Stimulated activated CD4-positive, alpha-beta T cell treated with anti-CD3 and anti-CD28 coated beads, Interleukin-12 subunit alpha, Interleukin-12 subunit beta, amount 100 ng/mL, for 24 hours (primary cell): ENCODE measurements at places on chromosomes 1 and 21.

GRCh38 chr1:24918370-24918769, 11.7 kb downstream of the RUNX3 start:
- no peak for DNase-seq

- DNase-seq = no peak
Measured at GRCh38 chr21:38349111-38349746, 92.4 kb downstream of the KCNJ15 start.

GRCh38 chr1:43031316-43032203, 72.9 kb upstream of the SLC2A1 start:
- DNase-seq = no peak

DNA sequence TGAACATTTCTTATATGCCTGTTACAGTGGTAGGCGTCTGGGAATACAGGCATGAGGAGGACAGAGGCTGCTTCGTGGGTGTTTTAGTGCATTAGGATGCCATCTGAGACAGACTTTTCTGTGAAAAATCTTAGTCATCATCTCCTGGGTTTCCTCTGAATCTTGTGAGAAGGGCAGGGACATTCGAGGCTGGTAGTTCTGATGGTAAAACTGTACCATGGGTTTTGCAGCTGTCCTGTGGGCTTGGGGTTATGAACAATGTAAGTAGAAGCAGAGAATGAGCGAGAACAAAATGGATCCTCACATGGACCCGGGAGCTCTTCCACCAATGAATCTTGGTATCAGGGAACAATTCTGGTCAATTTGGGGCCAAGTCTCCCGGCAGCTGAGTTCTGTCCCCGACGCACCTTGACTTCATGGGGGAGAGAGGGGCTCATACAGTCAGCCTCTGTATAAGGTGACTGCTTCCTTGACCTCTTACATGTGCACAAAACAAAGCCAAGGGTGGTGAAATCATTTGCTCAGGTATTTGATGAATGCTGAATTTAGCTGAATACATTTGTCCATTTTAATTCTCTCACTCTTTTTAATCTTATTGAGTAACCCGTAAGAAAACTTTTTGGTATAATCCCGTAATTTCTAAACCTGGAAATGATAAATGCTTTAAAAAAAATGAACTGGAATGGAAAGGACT, 63.6 kb upstream of the ERRFI1 start:
- DNase-seq = no peak

DNA sequence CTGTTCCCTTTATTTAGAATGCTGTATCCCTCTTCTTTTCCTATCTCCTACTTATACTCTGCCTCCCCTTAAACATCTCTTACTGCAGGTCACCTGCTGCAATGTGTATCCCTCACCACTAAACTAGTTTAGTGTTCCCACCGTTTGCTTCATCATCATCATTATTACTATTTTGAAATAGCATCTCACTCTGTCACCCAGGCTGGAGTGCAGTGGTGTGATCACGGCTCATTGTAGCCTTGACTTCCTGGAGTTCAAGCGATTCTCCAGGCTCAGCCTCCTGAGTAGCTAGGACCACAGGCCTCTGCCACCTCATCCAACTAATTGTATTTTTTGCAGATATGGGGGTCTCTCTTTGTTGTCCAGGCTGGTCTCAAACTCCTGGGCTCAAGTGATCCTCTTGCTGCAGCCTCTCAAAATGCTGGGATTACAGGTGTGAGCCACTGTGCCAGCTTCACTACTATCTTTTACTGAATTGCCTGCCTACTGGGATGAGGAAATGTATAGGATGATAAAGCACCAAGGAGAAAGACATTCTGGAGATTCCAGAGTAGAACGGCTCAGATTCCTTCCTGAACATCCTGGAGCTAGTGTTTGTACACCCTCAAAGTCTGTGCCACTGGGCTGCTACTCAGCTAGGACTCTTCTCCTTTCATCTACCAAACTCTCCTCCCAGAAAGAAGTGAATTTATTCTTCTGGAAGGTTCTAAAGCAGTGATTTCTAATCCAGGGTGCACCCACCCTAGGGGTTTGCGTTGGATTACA, 8.6 kb upstream of the IFNAR1 start:
- DNase-seq = no peak

DNA sequence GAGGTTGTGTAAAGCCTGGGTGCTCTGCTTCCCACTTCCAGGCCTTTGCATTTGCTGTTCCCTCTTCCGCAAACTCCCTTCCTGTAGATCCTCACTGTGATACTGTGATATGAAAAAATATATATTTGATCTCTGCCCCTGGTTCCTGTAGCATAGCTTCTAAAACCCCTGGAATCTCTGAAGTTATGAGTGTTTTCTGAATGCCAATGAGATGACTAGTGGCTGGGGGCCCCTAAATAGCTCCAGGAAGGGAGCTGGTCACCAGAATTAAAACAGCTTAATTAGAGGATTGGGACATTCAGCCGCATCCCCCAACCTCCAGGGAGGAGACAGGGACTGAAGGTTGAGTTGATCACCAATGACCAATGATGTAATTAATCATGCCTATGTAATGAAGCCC, 21.9 kb downstream of the DUSP10 start:
- DNase-seq = no peak

- no peak for DNase-seq
Measured at GRCh38 chr1:59104191-59104760, 192.6 kb upstream of the FGGY start.

DNA sequence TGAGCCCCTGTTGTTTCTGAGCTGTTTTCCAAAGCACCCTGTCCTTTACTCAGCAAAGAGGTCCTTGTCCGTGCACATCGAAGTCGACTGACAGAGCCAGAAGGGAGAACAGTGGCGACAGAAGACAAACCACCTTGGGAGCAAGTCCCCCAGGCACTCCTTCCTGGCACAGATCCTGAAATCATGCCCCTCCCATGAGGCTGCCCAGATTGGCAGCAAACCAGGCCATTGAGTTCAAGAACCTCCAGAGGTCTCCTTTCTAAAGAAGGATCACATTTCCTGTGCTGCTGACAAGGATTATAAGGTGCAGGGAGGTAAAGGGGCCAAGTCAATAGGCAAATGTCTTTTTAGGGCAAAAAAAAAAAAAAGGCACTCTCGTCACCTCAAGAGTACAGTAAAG, 84.7 kb upstream of the HIVEP3 start:
- DNase-seq = no peak

GRCh38 chr1:168141871-168142385, 5.2 kb upstream of the GPR161 start:
- DNase-seq = no peak

DNA sequence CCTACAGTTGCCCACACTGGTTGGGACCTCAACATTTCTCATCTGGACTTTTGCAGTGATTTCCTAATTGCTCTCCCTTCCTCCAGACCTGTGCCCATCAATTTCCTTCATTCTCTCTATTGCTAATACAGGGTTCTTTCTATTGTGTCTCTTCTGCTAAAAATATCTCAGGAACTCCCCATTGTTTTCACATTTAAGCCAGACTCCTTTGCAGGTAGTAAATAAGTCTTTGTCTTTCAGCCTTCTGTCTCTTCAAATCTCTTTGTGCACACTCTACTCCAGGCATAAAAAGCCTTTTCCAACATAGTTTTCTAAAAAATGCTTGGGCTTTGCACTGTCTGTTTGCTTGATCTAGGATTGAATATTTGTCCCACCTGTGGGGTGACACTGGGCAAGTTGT, 340.6 kb downstream of the PAPPA2 start:
- DNase-seq = no peak
